ENCODE measurements at places on chromosomes 12 and 14.
A peak's percentile ranks its signal among the peaks of the same experiment; 100 is the strongest.

DNA sequence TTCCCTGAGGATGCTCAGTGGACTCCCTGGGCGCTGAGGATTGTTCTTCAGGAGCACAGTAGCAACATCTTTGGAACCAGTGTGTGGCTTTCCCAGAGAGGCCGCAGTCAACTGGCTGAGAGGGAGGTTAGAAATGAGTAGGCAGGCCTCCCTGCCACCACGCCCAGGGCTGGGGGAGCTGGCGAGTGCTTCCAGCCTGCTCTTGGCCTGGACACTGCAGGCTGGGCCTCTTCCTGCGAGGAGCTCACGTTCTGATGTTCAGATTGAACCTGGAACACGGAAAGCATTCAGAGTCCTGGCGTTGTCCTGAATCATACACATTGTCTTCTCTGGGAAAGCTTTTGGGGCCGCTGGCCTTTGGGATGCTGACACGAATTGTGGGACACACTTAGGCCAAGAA lies 15.6 kb downstream of the TSPAN9 start:
- DNase-seq, result no peak

DNA sequence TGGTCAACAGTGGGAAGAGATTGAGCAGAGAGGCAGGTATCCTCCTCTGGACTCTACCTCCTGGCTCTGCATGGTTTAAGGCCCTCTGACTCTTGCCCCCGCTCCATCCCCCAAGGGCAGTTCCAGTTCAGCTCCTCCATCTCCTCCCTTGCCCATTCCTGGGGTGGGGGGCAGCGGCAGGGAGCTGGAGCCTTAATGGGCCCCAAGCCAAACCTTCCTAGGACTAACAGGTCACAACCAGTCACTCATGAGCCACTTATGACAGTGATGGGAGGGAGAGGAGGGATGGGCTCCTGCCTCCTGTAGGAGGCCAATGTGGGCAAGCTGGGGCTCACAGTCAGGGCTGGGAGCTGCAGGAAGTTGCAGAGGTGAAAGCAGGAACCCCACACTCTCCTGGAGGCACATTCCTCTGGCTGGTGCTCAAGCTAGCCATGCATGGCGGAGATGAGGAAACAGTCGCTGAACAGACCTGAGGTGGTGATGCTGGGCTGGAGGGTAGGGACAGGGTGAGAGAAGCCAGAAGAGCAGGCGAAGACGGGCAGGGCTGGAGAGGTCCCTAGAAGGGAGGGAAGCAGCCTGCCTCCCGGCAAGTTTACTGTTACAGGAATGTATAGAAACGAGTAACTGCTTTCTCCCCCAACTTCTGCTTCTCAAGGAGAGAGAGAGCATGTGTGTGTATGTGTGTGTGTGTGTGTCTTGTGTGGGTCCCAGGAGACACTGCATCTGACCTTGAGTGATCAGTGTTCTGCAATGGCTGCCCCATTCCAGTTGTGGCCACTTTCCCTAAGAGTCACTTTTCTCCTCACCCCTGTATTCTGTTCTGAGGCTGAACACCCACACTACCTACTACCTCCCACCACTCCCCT lies 5.0 kb upstream of the RAPGEF3 start:
- DNase-seq, result no peak

GRCh38 chr14:67680121-67680602 lies 5.7 kb upstream of the VTI1B start:
- peak; percentile 34 for DNase-seq

- no peak for DNase-seq
These were observed 64.5 kb upstream of the NAV3 start for GRCh38 chr12:77766224-77766623.

DNA sequence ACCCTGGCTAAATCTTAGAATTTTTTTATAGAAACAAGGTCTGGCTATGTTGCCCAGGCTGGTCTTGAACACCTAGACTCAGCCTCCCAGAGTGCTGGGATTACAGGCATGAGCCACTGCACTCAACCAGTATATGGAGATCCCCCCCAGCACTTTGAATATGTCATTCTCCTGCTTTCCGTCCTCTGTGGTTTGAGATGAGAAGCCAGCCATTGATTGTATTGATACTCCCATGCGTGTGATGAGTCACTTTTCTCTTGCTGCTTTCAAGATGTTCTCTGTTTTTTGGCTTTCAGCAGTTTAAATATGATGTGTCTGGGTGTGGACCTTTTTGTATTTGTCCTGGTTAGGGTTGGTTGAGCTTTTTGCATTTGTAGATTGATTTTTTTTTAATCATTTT lies 75.2 kb upstream of the DNM1L start:
- DNase-seq, result peak; percentile 61

DNA sequence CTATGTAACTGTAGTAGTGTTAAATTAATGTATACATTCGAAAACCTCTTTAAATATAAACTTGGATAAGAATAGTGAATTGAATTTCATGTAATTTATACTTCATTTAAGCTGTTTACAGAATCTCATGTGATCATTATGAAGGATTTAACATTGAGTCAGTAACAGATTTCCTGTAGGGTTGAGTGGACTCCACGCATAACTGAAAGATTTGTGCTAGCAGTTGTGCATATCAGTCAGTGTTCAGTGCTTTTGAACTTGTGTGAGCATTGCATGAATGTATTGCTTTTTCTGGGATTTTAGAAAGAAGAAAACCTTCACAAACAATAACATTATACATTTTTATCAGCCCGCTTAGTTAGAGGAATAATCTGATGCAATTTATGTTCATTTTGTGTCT lies 1435.3 kb downstream of the LRFN5 start:
- DNase-seq, result no peak

- DNase-seq, result no peak
These were observed 7.0 kb downstream of the KCNH3 start for GRCh38 chr12:49545815-49546214.

DNA sequence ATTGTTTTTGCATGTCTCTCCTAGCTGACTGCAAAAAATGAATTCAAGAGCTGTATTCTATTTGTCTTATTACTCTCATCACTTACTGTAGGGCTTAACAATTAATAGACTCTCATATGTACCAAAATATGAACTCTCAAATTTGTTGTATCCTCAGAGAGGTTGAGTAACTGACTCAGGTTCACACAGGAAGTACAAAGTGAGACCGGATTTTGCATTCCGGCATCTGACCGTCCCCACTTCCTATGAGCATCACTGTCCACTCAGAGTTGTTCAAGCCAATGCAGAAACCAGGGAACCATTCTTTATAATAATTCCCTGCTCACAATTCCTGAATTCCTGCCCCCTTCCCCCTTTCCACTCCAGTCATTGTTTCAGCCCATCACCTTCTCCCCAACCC lies 113.3 kb upstream of the AMIGO2 start:
- no peak for DNase-seq

DNA sequence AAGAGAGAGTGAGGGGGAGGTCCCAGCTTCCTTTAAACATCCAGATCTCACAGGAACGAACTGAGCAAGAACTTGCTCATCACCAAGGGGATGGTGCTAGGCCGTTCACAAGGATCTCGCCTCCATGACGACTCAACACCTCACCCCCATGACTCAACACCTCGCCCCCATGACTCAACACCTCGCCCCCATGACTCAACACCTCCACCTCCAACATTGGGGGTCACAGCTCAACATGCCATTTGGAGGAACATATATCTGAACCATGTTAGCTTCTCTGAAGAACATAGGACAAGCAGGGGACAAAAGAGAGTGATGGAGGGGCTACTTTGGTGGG lies 66.0 kb upstream of the LHX5 start:
- no peak for DNase-seq

DNA sequence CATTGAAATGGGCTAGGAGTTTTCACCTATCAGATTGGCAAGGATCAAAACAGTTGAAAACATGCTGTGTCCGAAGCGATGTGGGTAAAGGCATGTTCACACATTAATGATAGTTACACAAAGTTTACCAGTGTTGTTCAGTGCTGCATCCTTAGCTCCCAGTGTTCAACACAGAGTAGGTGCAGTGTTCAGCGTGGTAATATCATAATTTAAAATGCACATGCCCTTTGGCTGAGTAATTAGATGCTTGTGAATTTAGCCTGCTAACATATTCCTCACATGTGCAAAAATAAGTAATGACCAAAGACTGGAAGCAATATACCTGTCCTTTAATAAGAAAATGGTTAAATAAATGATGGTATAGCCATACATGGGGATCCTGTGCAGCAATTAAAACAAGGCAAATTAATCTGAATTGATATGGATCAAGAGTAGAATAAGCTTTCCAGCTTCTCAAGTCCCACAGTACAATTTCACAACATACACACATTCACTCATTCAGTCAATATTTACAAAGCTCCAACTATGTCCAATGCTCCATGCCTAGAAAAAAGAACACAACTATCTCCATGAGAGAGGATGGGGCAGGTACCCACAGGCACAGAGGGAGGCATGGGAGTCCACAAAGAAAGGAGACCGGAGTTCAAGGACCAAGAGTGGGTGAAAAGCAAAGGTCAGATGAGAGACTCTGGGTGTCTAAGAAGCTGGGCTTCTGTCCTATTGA lies 12.8 kb downstream of the TMCC3 start:
- DNase-seq, result no peak

GRCh38 chr12:68780731-68781130 lies 27.2 kb upstream of the MDM2 start:
- DNase-seq, result no peak

DNA sequence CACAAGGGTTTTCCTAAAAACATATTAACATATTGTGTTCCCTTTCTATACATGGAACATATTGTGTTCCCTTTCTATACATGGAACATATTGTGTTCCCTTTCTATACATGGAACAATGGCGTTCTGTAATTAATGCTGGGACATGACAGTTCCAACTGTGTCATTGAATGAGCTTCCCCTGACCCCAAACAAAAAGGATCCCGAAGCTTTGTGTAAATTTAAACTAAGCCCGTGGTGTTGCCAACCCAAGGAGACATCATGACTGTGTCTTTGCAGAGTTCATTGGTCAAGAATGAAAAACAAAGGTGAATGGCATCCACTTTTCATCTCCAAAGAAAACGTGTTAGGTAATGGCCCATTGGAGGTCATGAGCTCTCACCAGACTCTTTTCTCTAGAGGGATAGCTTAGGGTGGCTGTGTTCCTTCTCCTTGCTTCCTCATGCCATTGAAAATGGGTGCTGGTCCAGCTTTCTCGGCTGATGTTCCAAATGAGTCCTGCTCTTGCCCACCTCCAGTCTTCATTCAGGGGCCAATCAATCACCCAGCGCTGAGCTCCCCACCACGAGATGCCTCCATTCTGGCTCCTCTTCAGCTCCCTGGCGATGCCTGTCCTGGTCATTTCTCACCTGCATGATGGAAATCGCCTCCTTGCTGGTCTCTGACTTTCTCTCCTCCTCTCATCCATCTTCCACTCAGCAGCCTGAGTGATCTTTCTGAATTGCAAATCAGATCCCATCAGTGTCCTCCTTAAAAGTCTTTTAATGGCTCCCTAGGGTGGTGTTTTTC lies 156.1 kb downstream of the VRK1 start:
- no peak for DNase-seq

GRCh38 chr12:91210144-91210543 lies 27.5 kb upstream of the DCN start:
- no peak for DNase-seq

DNA sequence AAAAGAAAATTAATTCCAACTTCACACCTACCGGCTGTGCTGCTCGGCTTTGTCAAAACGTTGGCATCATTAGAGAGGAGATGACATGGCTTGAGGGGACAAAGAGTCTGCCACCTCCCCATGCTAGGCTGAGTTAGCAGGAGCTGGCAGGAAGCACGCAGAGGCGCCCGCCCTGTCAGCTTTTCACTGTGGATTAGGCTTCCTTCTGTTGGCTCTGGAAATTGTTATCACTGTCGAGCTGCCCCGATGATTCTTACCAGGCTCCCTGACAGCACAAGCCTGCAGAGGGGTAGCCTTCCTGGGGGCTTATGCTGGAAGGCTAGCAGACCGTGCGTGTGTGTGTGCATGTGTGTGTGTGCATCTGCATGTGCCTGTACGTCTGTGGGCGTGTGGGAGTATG lies 490.9 kb upstream of the TBX3 start:
- no peak for DNase-seq

DNA sequence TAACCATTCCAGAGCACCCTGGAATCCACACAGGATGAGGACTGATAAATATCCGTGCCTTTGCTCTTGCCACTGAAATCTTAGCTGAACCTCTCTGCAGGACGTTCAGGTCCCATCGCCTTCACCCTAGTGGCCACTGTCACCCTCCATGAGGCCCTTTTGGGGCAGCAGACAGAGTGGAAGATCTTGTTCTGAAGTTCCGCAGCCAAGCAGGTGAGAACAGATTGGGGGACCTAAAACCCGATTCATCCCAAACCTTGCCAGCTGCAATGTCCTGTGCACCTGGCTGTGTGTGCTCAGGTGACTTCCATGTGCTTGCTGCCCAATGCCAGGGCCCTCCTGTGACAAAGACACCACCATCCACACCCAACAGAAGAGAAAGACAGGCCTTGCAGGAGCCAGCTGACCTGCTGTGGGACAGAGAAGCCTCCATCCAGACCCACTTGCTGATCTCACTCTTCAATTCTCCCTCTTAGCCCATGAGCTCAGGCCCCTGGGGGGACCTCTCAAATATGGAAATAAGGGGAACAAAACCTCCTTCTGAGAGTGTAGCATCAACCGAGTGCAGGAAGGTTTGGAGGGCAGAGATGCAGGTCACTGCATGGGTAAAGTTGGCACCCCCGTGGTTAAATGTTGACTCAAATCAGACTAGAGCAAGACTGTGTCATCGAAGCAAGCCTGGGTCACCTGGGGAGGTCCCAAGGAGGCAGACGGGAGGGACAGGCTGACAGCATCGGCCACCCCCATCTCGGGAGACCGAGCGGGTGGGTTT lies 308.7 kb upstream of the DIO3 start:
- no peak for DNase-seq

GRCh38 chr12:32379213-32379612 lies 20.1 kb upstream of the FGD4 start:
- DNase-seq, result no peak

DNA sequence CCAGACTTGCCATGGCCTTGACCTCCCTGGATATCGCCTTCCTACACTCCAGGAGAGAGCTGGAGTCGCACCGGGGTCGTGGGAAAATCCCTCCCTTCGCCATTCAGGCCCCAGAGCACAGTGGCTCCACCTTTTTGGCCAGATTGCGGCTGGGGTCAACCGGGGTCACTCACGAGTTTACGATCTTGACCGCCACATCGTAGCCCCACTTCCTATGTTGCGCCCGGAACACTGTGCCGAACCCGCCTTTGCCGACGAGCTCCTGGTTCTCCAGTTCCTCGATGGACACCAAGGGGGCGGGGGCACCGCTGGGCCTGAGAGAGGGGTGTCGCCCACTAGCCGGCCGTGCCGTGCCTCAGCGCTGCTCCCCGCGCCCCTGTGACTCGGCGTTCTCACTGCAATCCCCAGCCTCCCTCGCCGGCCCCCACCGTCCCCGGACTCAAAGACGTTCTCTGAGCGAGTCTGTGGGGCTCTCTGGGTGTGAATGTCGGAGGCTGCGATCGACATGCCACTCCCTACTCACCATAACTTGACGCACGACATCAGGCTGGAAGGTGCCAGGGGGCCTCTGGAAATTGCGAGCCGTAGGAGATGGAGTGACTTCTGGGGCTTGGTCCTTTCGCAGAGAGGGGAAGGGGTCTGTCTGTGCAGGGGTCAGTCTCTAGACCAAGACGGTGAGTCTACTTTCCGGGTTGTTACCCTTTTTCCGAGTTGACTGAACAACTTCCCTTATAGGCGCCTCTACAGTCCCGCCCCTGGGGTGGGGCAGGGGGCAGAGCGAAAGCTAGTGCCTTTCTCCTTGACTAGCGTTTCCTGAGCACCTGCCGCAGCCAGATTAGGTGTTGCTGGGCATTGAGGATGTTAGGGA lies at the start of gene RIPK3:
RIPK3 (minus strand) TSS at position 708 of the 868 bp plus-strand sequence; CDS start at position 543, 165 bp downstream.
- DNase-seq, result peak; percentile 68

GRCh38 chr14:77421201-77421600 lies 2.1 kb downstream of the NOXRED1 start:
- no peak for DNase-seq

- peak; percentile 76 for DNase-seq
These were observed 97.2 kb downstream of the LGMN start for GRCh38 chr14:92651106-92651757.

- no peak for DNase-seq
These were observed 202.5 kb upstream of the DDHD1 start for GRCh38 chr14:53355581-53356112.

Measured in activated T-helper 2 cell treated with anti-CD3 and anti-CD28 coated beads, Interferon-gamma antibody, Interleukin-2, Interleukin-4, amounts not matched to agents 10 μg/mL and 5 μg/mL and 100 μg/mL, durations not matched to agents 14 hours and 24 hours and 36 hours (primary cell).